Breast epithelium (tissue), 4 donors: ENCODE measurements at places on chromosomes 3 and 15. TPM values are rescaled to one million over a fixed set of nuclear protein-coding genes. Genes with fewer than 3 reads are reported as not detected.

DNA sequence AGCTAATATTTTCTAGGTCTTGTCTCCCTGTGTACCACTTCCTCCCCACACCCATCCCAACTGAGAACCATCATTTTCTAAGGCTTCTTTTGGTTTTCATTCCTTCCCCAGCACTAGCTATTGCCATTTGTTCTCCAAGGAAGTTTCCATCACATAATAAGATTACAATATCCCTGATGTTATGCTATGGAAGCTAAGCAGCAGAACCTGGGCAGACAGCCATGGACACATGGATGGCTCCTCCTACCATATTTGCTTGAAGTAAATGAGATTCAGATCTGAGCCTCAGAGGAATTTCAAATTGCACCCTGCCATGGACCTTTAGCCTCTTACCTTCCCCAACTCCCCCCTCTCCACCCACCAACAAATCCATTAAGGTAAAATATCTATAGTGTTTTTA, 31.5 kb downstream of the GASK1A start:
- H3K27me3 ChIP-seq, result no peaks in the 10 kb centered on the region
- H3K27ac ChIP-seq, result no peak overlapping the region
- no peak for DNase-seq
- no peaks in the 10 kb centered on the region for H3K4me1 ChIP-seq
- H3K4me3 ChIP-seq, result no peak overlapping the region
- no peaks in the 10 kb centered on the region for H3K36me3 ChIP-seq

DNA sequence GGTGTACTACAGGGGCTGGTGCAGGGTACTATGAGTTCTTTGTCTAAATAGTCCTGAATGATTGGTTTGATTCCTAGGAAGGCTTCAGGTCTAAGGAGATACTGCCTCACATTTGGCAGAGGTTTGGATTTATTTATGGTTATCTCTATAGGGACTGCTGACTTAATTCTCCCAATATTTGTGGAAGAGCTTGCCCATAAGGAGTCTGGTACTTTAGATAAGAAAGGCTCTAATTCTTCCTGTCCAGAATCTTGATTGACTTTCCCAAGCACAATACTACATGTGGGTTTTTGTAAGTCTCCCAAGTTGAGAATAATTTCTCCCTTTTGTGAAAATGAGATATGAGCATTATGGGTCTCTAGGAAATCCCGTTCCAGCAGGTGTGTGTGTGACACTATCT, 36.7 kb upstream of the AP4E1 start:
- H3K27ac ChIP-seq, result no peak overlapping the region
- no peaks in the 10 kb centered on the region for H3K36me3 ChIP-seq
- no peaks in the 10 kb centered on the region for H3K27me3 ChIP-seq
- no peaks in the 10 kb centered on the region for H3K4me1 ChIP-seq

DNA sequence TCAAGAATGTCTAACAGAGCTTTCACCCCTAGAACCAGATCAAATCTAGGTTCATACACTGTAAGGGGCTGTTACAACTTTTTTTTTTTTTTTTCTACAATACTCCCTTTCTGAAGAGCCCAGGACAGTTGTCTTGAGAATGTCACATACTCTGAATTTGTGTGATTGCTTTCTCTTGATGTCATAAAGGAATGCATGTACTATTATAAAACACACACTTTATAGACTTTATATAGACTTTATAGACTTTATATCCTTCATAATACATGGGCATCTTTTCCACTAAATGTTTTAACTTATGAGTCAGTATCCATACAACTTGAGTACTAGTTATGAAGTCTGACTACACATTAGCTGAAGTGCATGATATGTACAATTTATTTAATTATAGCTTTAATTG, 26.3 kb downstream of the RFX7 start:
- DNase-seq, result no peak
- no peak overlapping the region for H3K4me3 ChIP-seq
- no peaks in the 10 kb centered on the region for H3K27me3 ChIP-seq
- no peaks in the 10 kb centered on the region for H3K36me3 ChIP-seq

DNA sequence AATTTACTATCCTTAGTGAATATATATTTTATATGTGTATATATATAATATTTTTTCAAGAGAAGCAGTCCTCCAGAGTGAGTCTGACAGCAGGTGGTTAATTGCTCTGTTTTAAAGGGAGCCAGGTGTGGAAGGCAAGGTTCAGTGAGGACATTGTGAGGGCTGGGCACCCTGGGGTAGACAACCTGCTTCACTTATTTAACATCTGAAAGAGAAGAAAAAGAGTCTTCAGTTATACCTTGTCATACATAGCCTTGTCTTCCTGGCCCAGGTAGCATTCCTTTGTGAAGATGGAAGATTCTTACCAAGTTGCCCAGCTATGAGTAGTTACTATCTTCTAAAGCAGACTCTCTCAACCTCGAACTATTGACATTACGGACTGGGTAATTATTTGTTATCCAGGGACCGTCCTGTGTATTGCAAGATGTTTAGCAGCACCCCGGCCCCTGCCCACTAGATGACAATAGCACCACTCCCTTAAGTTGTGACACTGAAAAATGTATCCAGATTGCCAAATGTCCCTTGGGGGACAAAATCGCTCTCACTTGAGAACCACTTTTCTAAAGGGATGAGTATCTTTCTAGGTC, 336.0 kb upstream of the TRIM42 start:
- H3K27me3 ChIP-seq, result no peaks in the 10 kb centered on the region
- H3K27ac ChIP-seq, result no peak overlapping the region
- no peak for DNase-seq
- H3K4me3 ChIP-seq, result no peak overlapping the region
- H3K36me3 ChIP-seq, result no peaks in the 10 kb centered on the region

DNA sequence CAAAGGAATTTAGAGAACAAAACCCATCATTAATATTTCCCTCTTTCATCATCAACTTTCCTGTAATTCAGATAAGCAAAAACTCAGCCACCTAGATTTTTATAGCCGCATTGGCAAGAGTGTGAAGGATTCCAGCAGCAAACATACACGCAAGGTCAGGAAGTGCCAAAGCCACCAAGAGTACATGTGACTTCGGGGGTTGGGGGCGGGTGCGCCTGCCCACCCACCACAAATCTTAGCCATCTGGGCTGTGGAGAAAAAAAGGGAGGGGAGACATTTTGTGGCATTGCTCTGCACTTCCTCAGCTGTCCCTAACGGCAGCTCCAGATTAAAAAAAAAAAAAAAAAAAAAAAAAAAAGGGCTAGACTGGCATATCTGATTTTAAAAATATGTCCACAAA, 148.4 kb downstream of the TNIK start:
- H3K4me3 ChIP-seq, result no peak overlapping the region
- H3K27ac ChIP-seq, result no peak overlapping the region
- H3K4me1 ChIP-seq, result no peaks in the 10 kb centered on the region
- no peaks in the 10 kb centered on the region for H3K36me3 ChIP-seq

- no peaks in the 10 kb centered on the region for H3K36me3 ChIP-seq
- H3K27ac ChIP-seq, result no peak overlapping the region
- no peak for DNase-seq
- no peaks in the 10 kb centered on the region for H3K27me3 ChIP-seq
- no peaks in the 10 kb centered on the region for H3K4me1 ChIP-seq
Measured at GRCh38 chr15:59609730-59610712, 1.6 kb upstream of the GCNT3 start.

DNA sequence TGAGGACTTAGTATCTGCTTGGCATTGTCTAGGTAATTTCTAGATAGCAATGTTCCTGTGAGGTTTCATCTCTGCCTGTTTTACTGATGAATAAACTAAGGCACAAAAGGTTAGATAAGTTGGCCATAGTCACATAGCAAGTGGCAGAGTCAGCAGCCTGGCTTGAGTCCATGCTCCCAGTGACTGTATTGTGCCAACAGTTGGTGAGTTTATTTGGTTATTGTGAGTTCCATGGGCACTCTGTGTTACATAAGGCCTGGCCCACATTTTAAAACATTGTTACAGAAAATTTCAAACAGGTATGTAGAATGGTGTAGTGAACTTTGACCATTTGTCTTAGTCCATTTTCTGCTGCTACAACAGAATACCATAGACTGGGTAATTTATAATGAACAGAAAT, 15.2 kb downstream of the MCM2 start:
- H3K4me1 ChIP-seq, result no peaks in the 10 kb centered on the region
- no peak for DNase-seq
- no peak overlapping the region for H3K4me3 ChIP-seq
- H3K36me3 ChIP-seq, result no peaks in the 10 kb centered on the region
- no peaks in the 10 kb centered on the region for H3K27me3 ChIP-seq

DNA sequence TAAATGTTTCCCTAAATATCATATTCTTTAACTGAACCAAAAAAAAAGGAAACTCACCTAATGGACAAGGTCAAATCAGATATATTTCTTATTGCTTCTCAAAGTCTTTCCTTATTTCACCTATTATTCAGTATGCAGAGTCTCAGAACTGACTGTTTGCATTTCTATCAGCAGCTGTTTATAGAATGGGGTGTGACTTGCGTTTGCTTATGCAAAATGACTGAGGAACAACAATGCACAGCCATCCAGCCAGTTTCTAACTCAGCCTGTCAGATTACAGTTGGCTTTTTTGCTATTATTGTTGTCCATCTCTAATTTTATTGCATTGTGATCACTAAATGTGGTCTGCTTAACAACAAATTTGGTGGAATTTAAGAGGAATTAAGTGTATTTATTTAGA, 40.7 kb downstream of the RAB27A start:
- H3K4me3 ChIP-seq, result no peak overlapping the region
- no peaks in the 10 kb centered on the region for H3K27me3 ChIP-seq
- H3K27ac ChIP-seq, result no peak overlapping the region
- H3K4me1 ChIP-seq, result no peaks in the 10 kb centered on the region

DNA sequence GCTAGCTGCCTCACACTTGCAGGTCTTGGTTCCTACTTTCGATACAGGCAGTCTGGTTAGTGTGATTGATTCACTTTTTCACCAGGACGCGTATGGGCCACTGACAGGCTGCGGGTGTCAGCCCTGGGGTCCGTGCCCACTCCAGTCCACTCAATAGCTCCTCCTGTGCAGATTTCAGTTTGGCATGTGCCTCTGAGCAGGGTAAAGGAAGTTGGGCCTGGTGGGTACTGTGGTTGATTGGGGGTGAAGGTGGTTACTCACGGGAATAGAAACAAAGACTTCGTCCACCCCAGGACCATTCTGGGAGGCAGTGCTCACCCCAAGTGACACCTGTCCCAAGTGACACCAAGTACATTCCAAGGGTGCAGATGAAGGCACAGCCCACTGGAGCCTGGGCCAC, 62.3 kb downstream of the EPHB1 start:
- no peaks in the 10 kb centered on the region for H3K36me3 ChIP-seq
- H3K4me3 ChIP-seq, result no peak overlapping the region
- no peaks in the 10 kb centered on the region for H3K27me3 ChIP-seq
- H3K27ac ChIP-seq, result no peak overlapping the region
- H3K4me1 ChIP-seq, result no peaks in the 10 kb centered on the region

DNA sequence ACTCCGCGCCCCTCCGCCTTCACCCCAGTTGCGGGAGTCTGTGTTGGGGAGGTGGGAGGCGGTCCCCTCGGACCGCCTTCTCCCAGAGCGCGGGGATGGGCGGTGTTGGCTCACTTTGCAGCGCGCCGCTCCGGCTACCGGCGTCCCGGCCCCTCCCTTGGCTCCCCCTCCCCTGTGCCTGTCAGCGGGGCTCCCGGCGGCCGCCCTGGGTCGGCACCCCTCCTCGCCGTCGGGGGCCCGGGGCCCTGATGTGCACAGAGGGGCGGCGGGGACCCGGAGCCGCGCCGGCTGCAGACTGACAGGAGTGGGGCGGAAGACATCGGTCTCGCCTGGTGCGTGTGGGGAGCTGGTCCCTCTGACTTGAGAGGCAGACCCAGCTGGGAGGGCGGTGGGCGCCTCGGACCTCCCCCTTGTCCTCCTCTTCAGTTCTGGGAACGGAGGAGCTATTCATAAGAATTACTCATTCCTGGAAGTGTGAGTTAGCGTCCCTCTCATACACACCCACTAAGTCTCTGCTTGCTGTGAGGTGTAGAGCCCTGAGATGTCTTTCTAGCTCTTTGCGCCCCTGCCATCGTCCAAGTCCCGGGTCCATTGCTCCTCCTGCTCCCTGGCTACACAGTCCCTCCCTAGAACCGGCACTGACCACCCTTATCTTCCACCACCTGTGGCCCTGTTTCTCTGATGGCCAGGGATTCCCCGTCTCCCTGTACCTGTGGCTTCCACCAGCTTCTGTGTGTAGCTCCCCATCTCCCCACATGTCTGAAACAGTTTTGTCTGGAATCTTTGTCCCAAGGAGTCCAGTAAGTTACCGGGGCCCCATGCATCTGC, 42.3 kb upstream of the ROPN1 start:
- peak overlapping the region; percentile 92 for H3K27ac ChIP-seq
- H3K36me3 ChIP-seq, result no peaks in the 10 kb centered on the region
- H3K27me3 ChIP-seq, result no peaks in the 10 kb centered on the region
- no peaks in the 10 kb centered on the region for H3K4me1 ChIP-seq
- H3K4me3 ChIP-seq, result peak overlapping the region; percentile 85
- no peak for DNase-seq

GRCh38 chr15:70251246-70251990, 153.7 kb upstream of the TLE3 start:
- H3K4me3 ChIP-seq, result no peak overlapping the region
- no peak for DNase-seq
- no peaks in the 10 kb centered on the region for H3K27me3 ChIP-seq
- H3K27ac ChIP-seq, result no peak overlapping the region
- no peaks in the 10 kb centered on the region for H3K36me3 ChIP-seq

DNA sequence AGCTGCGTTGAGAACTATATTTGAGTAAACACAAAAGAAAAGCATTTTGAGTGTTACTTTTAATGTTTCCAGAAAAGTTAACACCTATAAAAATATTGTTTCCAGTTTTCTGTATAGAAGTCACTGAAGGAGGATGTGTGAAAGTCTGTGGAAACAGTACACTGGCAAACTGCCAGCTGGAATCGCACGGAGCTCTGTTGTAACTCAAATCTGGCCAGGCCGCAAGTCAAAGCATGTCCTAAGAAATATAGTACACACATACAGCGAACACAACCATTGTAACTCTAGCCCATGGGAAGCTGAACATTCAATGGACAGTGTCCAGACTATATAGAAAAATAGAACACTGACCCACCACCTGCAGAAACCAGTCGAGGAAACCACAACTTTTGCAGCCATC, 657.2 kb downstream of the FHIT start:
- no peaks in the 10 kb centered on the region for H3K27me3 ChIP-seq
- DNase-seq, result peak; percentile 83
- no peak overlapping the region for H3K4me3 ChIP-seq
- no peaks in the 10 kb centered on the region for H3K4me1 ChIP-seq

GRCh38 chr3:47901280-47901833, 98.4 kb downstream of the DHX30 start:
- H3K4me1 ChIP-seq, result no peaks in the 10 kb centered on the region
- H3K4me3 ChIP-seq, result no peak overlapping the region
- no peak for DNase-seq
- no peaks in the 10 kb centered on the region for H3K36me3 ChIP-seq
- H3K27me3 ChIP-seq, result no peaks in the 10 kb centered on the region

Gene EPHA3
- total RNA-seq, result 3.9 TPM

Gene CRTAP
- 158 TPM for total RNA-seq

Gene LRRK1
- 14.4 TPM for total RNA-seq

Gene DLL4
- 5.0 TPM for total RNA-seq

Gene ISL2
- not detected for total RNA-seq
